Fibroblast of skin of right quadriceps (primary cell): ENCODE measurements at places on chromosomes 16 and 17.

DNA sequence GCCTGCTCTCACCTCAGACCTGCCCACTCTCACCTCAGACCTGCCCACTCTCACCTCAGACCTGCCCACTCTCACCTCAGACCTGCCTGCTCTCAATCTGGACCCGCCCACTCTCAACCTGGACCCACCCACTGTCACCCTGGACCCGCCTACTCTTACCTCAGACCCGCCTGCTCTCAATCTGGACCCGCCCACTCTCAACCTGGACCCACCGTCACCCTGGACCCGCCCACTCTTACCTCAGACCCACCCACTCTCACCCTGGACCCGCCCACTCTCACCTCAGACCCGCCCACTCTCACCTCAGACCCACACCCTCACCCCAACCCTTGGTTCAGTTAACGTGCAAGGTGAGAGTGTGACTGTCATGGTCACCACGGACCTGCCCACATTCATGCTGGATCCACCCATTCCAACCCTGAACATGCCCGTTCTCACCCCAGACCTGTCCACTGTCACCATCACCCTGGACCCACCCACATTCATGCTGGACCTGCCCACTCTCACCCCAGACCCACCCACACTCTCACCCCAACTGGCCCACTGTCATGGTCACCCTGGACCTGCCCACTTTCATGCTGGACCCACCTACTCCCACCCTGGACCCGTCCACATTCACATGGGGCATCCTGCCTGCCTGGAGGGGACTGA, 31.2 kb upstream of the ENPP7 start:
- DNase-seq, result no peak

- DNase-seq, result no peak
Measured at GRCh38 chr17:49747632-49748031, 16.3 kb downstream of the FAM117A start.

GRCh38 chr16:32116080-32116479, 137.0 kb upstream of the TP53TG3D start:
- no peak for DNase-seq

- DNase-seq, result no peak
Measured at GRCh38 chr16:52677501-52677900, 130.6 kb upstream of the TOX3 start.

DNA sequence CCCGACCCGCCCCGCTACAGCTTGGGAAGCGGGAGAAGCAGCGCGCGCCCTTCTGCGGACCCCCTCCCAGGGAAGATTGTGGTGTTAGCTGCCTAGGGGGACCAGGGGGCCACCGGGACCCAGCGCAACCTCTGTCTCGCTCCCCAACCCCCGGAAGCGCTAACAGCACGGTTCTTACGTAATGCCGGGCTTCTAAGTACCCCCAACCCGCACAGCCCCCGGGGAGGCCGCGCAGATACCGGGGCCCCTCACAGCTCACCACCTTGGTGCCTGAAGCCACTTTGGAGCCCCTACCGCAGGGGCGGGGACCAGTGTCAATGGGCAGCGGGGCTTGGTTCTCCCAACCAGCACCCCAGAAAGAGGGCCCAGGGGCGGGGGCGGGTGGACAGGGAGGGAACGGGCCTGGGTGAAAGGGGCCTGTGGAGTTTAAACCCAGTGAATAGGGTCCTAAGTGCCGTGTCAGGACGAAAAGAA, 348 bp downstream of the MPP2 start:
- DNase-seq, result no peak

DNA sequence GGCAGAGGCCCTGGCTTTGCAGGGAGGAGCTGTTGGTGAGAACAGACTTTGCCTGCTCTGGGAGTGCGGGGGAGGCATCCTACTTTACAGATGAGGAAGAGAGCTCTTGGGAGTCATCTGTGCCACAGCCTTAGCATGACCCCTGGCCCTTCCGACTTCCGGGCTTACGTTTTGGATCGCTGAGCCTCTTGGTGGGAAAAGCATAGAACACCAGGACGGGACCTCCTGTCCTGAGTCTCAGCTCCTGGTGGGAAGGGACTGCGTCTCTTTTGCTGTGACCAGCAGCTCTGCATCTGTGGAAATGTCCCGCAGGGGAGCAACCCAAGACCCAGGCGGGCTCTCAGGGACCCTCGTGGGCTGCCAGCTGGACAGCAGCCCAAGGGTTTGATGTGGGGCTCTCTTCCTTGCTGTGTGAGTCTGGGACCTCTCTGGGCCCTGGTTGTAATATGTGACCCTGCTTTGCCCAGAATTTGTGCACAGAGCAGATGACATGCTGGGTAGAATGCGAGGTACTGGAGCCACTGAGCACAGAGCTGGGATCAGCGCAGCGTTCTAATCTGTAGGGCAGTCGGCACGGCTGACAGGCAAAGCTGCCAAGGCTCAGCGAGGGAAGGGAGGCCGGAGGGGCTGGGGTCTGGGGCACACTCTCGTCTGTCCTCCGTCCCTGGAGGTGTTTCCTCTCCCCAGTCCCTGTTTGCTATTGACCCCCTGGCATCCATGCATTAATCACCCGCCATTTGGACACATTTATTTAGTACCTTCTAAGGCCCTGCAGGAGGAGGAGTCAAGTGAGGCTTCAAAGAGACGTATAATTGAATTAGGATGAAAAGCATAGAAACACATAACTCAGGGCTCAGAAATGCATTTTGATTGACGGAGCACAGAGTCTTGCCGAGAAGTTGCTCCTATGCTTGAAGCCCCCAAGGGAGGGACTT, 64.0 kb downstream of the NT5M start:
- no peak for DNase-seq

GRCh38 chr17:77753691-77754245, 204.7 kb upstream of the TNRC6C start:
- DNase-seq, result no peak

- peak; percentile 48 for DNase-seq
Measured at GRCh38 chr16:54875443-54875842, 55.2 kb upstream of the IRX5 start.

DNA sequence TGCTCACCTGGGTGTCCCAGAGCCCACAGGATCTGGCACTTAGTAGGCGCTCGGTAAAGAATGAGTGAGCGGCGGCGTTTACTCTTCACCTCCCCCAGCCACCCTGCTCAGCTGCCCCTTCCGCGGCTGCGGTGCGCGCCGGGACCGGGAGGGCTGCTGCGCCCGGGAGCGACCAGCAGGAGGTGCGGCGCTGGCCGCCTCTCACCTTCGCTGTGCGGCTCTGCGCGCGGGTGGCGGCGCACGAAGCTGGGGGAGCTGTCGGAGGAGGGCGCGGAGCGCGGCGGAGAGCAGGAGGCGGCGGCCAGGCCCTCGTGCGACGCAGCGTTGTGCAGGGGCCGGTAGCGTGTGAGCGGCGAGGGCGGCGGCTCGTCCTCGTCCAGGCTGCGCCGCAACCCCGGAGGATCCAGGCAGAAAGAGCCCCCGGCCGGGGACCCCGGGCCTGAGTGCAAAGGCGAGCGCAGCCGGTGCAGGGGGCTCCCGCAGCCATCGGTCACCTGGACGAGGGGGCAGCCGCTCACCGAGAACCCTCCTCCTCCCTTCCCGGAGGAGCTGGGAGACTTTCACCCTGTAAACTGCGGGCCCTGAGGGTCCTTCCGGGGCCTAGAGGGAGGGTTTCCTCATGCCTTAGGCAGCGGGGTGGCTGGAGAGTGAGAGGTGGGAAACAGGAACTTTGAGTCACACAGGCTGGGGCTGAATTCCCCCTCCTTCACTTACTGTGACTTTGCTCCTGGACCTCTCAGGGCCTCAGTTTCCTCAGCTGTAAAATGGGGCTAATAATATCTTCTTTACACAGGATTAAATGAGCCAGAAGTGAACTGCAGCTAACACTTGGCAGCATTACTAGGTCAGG, 12.5 kb downstream of the SAMD14 start:
- peak; percentile 55 for DNase-seq

DNA sequence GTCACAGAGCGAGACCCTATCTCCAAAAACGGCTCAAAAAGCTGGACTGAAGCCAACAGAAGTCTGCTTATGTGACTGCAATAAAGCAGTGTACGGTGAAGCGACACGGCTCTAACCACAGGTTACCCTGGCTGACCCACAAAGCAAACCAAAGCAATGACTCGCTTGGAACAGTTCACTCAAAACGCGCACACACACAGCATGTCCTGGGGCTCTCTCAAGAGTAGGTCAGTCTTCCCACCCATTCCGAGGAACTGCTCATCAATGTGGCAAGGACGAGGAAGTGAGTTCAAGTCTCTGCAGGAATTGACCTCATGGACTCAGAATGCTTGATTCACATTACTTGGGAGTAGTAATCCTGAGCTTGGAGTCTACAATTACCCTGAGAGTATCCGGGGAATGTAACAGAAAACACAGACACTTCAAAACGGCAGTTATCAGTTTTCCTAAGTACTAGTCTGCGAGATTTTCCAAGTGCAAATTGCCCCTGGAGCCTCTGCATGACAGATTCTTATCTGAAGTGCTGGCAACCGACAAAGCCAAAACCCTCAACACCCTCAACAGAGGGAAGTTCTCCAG, 25.4 kb downstream of the PELP1 start:
- DNase-seq, result peak; percentile 75

DNA sequence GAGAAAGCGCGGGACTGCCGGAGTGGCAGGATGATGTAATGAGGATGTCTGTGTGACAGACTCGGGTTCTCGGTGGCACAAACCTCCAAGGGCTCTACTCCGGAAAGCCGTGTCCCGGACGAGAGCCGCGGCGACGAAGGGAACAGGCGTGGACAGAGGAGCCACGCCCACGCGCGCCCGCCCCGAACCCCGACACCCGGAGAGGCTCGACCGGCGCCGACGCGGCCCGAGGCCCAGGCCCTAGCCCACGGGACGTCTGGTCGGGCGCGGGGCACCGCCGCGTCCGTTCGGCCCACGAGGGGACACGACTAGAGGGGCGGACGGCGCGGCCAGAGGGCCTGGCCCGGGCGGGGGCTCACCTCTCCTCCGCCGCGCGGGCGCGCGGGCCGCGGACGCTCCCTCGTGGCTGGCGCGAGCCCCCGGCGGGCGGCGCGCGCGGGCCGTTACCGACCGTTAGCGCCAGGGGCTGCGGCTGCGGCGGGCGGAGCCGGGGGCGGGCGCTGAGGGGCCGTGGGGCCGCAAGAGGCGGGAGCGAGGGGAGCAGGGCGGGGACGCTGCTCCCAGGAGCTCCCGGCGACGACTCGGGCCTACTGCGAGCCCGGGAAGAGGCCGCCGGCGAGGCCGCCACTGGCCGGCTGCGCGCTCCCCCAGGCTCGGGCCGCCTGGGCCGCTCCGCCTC, 2.1 kb upstream of the IRX5 start:
- DNase-seq, result peak; percentile 66

GRCh38 chr17:43900183-43900857, 7.0 kb downstream of the MPP2 start:
- DNase-seq, result peak; percentile 82

GRCh38 chr16:25922438-25922837, 230.7 kb downstream of the HS3ST4 start:
- no peak for DNase-seq

GRCh38 chr17:30005709-30006320, 64.4 kb downstream of the EFCAB5 start:
- no peak for DNase-seq

DNA sequence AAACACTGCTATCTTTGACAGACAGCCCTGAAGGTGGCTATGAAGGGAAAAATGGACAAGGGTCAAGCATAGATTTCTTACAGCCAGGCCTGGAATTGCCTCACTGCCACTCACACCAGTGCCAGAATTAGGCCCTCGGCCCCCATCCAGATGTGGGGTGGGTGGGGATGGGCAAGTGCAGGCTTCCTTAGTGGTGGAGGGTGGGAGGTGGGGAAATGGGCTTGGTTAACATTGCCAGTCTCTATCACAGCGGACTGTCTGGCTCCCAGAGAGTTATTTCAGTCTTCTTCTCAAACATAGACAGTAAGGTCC, 24.9 kb downstream of the B9D1 start:
- no peak for DNase-seq

DNA sequence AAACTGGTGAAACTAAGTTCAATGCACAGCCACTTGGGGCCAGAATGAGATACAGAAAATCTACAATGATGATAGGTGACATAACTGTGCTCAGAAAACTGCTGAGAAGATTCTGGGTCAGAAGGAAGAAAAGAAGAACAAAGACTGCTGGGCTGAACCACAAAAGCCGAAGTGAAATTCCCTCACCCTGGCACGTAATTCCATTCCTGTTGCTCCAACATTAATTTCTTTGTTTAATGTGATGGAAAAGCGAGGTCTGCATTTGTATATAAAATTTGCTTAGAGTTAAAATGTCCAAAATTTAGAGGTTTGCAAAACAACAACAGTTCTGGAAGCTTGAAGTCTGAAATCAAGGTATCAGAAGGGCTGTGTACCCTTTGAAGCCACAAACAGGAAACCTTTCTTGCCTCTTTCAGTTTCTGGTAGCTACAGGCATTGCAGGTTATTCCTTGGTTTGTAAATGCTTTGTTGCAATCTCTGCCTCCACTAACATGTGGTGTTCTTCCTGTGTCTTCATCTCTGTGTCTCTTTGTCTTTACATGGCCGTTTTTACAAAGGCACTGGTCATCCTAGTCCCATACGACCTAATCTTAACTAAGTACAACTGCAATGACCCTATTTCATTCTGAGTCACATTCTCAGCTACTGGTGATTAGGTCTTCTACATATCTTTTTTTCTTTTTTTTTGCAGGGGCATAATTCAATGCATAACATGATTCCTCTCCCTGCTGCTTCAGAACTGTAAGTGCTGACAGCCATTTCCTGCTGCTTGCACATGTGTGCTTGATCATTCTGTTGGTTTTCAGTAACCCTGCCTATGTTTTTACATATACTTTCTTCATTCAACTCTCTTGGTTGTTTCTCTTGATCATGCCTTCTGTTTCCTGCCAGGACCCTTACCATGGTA, 603.0 kb upstream of the CDH8 start:
- peak; percentile 75 for DNase-seq

GRCh38 chr17:20703781-20704180, 124.3 kb downstream of the CDRT15L2 start:
- DNase-seq, result no peak

- DNase-seq, result peak; percentile 28
Measured at GRCh38 chr17:29619251-29619650, 3.5 kb downstream of the CORO6 start.

DNA sequence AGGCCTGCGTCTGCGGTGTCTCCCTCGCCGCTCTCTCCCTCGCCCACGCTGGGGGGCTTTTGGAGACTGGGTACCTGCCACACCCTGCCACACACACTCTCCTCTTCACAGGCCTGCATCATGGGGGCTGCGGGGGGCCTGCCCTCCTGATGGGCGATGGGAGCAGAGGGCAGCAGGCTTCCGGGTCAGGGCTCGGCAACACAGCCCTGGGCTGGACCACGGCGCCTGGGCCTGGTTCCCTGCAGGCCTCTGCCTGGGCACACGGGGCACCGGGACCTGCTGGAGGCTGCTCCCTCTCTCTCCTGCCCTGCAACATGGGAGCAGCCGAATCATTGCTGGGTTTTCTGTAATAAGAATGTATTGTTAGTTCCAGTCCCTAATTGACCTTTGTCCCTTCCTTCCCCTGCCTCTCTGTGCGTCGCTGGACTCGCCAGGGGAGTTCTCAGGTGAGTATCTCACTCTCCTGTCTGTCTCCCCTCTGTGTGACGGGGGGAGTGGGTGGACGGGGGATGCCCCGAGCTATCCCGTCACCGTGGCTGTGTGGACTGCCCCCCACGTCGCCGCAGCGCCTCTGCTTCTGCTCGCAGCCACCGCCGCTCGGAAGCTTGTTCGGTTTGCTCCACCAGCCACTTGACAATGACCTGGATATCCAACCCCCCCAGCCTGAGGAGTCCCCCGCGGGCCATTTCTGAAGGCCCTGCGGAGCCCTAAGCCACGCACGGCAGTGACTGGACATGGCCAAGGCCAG, 13.5 kb downstream of the NME3 start:
- no peak for DNase-seq
